ENCODE measurements at places on chromosomes 6 and 20.

DNA sequence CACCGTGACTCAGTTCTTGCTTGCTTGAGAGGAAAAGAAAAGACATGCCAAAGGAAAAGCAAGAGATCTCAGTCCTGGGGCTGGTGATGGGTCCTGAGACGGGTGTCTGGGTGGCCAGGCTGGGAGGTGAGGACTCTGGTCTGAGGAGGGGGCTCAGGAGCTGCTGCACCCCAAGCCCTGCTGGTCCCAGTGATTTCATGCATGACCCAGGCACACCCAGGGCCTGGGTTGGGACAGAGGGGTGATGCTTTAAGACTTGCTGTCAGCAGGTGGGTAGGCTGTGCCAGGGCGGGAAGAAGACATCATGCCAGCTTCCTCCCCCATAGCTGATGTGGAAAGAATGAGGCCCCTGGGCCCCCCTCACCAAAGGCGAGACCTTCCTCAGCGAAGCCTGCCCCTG, 65.1 kb upstream of the PMEPA1 start:
- no peak for DNase-seq

GRCh38 chr6:139533573-139534471, 159.4 kb upstream of the CITED2 start:
- DNase-seq, result no peak

GRCh38 chr20:29743101-29743931, 1514.1 kb upstream of the DEFB115 start:
- DNase-seq, result no peak

DNA sequence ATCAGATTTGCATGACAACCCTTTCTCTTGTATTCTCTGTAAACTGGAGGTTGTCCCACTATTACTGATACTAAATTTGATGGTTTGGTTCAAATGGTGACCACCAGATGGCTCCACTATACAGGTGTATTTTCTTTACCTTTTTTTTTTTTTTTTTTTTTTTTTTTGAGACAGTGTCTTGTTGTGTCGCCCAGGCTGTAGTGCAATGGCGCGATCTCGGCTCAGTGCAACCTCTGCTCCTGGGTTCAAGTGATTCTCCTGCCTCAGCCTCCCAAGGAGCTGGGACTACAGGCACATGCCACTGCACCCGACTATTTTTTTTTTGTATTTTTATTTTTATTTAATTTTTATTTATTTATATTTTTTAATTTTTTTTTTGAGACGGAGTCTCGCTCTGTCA, 6.6 kb upstream of the WTAP start:
- DNase-seq, result peak; percentile 44

- no peak for DNase-seq
These were observed 27.3 kb downstream of the SLC2A4RG start for GRCh38 chr20:63766695-63767426.

GRCh38 chr6:167683028-167683862, 143.5 kb upstream of the AFDN start:
- DNase-seq, result no peak

- DNase-seq, result no peak
These were observed 36.1 kb downstream of the F13A1 start for GRCh38 chr6:6284221-6284966.

- no peak for DNase-seq
These were observed 8.4 kb upstream of the SPINT3 start for GRCh38 chr20:45523821-45524220.

GRCh38 chr6:57147401-57147800, 24.7 kb upstream of the BAG2 start:
- no peak for DNase-seq

GRCh38 chr6:144712541-144712940, 427.4 kb downstream of the UTRN start:
- DNase-seq, result no peak

DNA sequence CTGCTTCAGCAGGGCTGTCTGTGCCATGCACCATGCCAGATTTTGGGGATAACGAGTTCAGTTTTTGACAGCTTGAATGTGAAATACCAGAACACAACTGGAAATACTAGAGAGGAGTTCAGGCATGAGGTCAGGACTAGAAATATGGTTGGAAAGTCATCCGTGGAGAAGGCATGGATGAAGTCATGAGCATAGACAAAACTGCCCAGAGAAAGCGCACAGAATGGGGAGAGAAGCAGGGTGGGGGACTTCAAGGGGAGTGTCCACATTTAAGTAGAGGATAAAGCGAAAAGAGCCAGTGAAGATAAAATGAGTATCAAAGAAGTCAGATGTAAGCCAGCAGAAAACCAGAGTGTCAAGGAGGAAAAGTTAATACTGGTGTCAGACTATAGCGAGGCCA, 653.4 kb upstream of the ARID1B start:
- no peak for DNase-seq

- no peak for DNase-seq
These were observed 12.7 kb upstream of the PRELID3B start for GRCh38 chr20:59055302-59055701.

- no peak for DNase-seq
These were observed 104.0 kb downstream of the VEGFA start for GRCh38 chr6:43873806-43874714.

GRCh38 chr20:22732751-22733150, 148.4 kb upstream of the FOXA2 start:
- DNase-seq, result no peak

DNA sequence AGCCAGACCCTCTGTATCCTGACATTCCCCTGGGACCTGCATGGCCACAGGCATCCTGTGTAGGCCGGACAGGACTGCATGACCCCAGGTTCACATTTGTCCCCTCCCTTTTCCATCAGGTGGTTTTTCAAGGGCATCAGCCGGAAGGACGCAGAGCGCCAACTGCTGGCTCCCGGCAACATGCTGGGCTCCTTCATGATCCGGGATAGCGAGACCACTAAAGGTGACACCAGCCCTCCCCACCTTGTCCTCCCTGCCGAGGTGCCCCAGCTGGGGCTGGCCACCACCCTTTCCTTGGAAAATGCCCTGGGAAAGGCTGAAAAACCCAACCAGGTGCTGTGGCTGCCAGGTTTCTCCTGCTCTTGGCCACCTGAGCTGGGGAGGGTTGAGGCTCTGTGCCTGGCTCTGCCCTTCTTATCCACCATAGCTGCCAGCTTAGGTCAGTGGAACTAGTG, 27.6 kb downstream of the HCK start:
- DNase-seq, result no peak

- no peak for DNase-seq
These were observed 207.2 kb downstream of the PHACTR1 start for GRCh38 chr6:12923644-12924235.

GRCh38 chr20:10622657-10623418, 51.0 kb downstream of the JAG1 start:
- no peak for DNase-seq

GRCh38 chr6:701700-702479, 9.0 kb upstream of the EXOC2 start:
- DNase-seq, result no peak

DNA sequence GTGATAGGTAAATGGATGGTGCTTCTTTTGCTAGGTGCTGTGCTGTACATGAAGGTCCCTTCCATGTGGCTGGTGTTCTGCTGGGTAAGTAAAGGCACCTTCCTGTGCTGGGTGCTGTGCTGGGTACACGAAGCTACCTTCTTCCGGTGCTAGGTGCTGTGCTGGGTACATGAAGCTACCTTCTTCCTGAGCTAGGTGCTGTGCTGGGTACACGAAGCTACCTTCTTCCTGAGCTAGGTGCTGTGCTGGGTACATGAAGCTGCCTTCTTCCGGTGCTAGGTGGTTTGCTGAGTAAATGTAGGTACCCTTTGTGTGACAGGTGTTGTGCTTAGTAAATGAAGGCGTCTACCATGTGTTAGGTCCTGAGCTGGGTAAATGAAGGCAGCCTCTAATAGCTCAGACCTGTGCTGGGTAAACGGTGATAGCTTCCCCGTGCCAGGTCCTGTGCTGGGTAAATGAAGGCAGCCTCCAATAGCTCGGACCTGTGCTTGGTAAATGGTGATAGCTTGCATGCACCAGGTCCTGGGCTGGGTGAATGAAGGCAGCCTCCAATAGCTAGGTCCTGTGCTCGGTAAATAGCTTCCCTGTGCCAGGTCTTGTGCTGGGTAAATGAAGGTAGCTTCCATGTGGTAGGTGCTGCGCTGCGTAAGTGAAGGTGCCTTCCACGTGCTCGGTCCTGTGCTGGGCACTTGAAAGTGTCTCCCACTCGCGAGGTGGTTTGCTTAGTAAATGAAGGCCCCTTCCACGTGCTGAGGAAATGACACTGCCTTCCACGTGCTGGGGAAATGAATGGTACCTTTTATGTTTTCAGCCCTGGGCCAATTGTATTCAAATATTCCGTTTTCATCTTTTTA, 115.5 kb downstream of the ERMARD start:
- no peak for DNase-seq

DNA sequence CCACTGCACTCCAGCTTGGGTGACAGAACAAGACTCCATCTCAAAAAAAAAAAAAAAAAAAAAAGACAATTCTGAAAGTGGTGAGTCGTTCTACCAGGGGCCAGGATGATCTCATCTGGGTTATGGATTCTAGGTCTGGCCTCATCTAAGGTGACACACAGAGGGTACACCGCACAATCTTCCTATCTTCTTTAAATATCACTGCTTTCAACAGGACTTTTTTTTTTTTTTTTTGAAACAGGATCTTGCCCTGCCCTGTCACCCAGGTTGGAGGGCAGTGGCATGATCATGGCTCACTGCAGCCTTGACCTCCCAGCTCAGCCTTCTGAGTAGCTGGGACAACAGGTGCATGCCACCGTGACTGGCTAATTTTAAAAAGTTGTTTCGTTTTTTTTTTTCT, 67.7 kb downstream of the SLC16A10 start:
- no peak for DNase-seq

DNA sequence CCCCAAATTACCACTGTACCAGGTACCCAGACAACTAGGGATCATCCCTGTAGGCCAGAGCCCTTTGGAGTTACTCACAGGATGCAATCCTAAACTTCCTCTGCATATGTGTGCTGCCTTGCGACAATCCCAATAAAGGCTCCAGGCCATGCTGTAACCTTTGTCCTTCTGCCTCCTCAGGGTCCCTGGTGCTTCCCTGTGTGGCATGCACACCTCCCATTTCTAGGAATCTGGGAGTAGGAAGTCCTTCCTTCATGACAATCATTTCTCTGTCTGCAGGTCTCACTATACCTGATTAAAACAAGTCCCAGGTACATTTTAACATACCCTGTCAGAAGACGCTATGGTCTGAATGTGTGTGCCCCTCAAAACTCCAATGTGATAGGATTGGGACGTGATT, 37.0 kb upstream of the MCUR1 start:
- DNase-seq, result no peak

DNA sequence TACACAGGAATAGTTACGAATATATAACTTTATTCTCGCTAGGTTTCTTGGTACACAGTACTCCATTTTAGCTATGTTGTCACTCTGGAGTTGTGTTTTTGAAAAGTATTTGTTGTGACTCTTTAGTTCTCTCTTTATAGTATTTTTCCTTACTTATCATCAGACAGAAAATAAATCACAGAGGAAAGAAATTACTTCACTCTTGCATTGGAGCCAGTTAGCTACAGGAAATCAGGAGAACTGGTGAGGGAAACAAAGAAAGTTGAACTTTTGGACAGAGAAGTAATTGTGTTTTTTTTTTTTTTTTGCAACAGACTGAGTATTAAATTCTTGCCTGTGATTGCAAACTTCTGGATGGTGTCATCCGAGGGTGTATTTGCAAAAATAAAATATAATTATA, 33.9 kb downstream of the DSE start:
- no peak for DNase-seq

DNA sequence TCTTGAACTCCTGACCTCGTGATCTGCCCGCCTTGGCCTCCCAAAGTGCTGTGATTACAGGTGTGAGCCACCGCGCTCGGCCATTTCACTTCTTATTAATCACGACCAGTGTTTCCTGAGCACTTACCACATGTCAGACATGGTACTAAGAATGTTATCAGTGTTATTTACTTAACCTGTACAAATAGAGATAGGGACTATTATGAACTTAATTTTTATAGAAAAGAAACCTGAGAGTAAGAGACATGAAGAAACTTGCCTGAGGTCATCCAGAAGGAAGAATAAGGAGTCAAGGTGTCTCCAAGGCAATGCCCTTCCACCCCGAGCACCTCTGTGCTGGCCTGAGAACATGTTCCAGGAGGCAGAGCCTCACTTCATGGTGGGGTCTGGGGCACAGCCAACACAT, 29.3 kb upstream of the EZR start:
- DNase-seq, result no peak
